Muscle of arm (tissue), 14 donors: ENCODE measurements at places on chromosomes 5 and 9.
A peak's percentile ranks its signal among the peaks of the same experiment; 100 is the strongest.

- DNase-seq, result no peak
Observed at GRCh38 chr9:36086442-36086841, 49.7 kb downstream of the RECK start.

DNA sequence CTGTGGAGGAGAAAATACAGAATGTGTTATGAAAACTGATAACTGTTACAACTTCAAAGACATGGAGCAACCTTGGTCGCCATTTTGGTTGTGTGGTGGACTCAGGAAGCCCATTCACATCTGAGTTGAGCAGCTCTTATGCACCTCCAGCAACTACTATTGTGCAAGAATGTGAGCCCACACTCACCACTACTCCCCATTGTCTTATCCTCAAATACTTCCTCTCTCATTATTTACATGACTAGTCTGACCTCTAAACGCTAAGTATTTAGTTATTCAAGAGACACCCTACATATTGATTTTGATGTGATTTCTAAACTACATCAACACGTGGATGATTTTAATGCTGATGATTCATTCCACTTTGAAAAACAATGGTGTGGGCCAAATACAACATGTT, 516.6 kb upstream of the CLINT1 start:
- no peak for DNase-seq

DNA sequence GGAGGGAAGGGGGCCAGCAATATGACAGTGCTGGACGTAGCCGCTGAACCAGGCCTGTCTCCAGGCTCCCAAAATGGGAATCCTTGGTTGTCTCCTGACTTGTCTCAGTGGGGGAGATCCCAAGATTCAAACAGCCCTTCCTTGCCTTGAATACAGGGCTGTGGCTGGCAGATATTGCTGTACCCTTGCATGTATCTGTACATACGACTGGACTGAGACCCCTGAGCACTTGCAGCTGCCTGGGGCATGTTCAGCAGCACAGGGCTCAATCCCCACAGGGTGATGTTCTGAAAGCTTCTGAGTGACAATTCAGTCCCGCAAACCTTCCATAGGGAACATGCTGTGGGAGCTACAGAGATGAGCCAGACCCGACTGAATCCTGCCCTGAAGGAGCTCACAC, 13.3 kb downstream of the OR13J1 start:
- no peak for DNase-seq

- no peak for DNase-seq
Observed at GRCh38 chr9:10268531-10269485, 344.0 kb downstream of the PTPRD start.

DNA sequence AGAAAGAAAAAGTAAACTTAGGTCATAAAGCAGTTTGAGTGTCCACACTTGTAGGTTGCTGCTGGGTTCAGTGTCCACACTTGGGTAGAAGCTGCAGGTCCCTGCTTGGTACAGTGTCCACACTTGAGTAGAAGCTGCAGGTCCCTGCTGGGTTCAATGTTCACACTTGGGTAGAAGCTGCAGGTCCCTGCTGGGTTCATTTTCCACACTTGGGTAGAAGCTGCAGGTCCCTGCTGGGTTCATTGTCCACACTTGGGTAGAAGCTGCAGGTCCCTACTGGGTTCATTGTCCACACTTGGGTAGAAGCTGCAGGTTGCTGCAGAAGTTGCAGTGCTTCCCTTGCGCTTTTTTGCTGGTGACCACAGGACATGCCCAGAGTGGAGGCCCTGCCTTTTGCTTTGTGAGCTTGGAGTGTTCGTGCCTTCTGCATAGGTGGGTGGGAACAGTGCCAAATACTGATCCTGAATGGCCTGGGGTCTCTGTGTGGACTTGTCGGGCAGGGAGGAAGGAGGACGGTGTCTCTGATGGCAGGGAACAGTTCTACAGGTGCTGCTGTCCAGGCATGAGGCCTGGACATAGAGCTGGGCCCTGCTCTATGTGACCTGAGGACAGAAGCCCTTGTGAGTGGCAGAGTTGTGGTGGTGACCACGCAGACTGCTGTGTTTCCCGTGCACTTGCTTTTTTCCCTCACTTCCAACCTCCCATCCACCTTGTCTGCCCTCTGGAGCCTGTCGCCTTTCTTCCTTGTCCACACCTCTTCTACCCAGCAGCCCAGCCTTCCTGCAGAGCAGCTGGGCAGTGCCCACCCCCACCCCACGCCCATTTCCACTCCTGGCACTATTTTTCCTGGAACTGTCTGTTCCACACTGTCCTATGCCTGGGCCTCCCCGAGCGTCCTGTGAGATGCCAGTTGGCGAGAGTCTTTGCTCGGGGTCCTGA, 120.8 kb downstream of the EHMT1 start:
- no peak for DNase-seq

DNA sequence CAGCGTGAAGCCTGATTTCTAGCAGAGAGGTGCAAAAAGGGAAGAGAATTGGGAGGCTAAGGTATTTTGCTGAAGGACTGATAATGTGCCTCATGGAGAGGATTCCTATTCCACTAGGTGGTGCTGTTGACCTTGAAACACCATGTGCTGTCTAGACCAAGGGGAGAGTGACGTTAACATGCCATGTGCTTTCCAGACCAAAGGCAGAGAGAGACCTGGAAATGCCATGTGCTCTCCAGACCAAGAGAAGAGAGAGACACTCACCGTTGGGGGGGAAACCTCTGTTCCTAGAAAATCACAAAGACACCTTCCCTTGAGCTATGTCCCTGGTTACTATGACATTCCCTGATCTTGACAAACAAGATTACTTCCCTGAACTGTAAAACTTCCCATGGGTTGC, 286.0 kb upstream of the TUSC1 start:
- DNase-seq, result peak; percentile 22

DNA sequence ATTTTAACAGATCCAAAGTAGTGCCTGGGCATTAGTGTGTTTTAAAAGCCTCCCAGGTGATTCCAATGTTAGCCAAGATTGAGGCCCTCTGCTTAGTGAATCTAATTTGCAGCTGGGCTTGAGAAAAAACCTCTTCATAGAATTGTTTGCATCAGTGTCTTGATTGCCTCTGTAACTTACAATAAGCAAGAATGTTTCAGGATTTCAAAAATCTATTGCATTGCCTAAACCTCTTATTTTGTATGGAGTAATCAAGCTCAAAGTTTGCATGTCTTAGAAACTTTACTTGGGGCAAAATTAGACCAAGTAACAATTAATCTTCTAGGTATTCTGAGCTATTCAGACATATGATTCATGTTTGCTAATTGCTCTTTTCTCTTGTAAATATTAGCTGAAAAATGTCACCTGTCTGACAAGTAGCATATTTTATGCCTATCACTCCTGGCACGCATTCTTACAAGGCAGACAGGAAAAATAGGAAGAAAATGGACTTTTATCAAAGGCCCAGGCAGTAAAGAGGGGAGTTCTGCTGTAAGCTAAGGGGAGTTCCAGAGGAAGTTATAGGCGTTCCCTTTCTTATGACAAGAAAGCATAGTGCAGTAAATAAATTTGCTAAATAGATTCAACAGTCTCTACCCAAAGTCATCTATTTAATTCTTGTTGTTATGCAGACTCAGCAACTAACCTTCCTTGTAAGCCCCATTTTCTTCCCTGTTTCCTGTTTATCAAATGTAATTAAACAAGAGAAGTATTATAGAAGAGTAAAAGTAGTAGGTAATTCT, 21.0 kb downstream of the PDCD1LG2 start:
- DNase-seq, result no peak

GRCh38 chr9:107513464-107514100, 24.0 kb upstream of the KLF4 start:
- DNase-seq, result no peak

DNA sequence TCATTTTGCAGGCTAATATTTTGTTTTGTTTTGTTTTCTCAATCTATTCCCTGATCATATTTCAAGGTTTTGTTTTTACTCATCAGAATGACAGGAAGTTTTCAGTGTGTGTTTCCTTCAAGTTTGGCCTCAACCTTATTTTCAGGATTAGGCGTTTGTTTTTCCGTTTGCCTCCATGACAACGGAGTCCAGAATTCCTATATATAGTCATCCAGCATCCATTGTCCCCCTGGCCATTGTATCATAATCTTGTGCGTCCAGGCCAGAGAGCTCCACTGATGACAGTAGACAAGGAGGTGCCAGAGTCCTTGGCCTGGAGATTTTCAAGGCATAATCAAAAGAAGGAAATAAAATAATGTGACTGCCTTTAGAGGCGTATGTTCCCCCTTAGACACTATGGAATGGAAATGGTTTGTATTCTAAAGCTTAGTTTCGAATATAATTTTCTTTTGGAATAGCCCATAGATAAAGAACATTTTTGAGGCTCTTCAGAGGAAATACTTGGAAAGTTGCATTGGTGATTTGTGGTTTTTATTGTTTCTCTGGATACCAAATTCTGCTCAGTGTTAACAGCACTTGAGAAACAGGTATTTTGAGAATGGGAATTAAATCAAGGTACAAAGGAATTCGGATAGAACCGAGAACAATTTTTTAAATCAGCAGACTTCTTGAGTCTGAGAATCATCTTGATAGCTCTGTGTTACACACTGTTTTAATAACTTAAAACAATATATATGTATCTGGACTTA, 99.8 kb downstream of the ZNF462 start:
- DNase-seq, result peak; percentile 83

- DNase-seq, result no peak
Observed at GRCh38 chr5:124536333-124536732, 210.1 kb downstream of the ZNF608 start.
